ENCODE measurements at places on chromosomes 1 and 21.

DNA sequence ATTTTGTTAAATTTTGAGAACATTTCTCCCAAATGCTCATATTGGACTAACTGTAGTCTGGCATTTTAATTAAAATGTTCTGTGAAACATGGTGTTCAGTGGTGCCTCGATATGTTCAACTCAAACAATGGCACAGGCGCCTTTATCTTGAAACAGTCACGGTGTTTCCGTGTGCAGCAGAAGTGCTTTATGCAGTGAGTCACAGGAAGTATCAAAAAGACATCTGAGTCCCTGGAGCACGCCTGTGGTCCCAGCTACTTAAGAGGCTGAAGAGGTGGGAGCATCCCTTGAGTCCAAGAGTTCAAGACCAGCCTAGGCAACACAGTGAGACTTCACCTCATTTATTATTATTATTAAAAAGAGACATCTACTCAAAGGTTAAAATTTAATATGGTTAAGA lies 52.2 kb downstream of the GREM2 start:
- DNase-seq: no peak

DNA sequence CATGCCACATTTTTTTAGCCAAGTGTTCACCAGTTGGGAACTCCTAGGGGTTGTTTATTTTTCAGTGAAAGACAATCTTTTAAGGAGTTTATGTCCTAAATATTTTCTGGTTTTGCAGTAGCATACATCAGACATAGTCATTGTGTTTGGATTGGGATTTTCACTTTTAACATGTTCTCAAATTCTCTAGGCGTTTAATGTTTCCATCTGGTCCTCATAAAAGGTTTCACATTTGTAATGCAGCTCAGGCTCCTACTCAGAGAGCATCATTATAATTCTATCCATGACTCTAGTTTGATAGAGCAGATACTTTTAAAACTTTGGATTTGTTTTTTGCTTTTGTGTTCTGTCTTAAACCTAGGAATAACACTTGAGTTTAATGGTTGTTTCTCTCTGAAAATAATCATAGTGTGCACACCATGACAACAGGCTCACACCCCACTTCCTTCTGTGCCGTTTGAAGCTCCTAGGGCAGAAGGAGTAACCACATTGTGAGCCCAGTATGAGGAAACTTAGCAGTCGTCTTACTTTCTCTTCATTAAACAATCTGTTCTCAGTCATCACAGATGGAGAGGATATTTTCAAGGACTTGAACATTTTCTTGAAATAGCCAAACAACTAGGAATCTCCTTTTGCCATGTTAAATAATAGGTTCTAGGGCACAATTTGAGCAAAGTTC lies 219.6 kb downstream of the PDE4B start:
- DNase-seq: no peak

DNA sequence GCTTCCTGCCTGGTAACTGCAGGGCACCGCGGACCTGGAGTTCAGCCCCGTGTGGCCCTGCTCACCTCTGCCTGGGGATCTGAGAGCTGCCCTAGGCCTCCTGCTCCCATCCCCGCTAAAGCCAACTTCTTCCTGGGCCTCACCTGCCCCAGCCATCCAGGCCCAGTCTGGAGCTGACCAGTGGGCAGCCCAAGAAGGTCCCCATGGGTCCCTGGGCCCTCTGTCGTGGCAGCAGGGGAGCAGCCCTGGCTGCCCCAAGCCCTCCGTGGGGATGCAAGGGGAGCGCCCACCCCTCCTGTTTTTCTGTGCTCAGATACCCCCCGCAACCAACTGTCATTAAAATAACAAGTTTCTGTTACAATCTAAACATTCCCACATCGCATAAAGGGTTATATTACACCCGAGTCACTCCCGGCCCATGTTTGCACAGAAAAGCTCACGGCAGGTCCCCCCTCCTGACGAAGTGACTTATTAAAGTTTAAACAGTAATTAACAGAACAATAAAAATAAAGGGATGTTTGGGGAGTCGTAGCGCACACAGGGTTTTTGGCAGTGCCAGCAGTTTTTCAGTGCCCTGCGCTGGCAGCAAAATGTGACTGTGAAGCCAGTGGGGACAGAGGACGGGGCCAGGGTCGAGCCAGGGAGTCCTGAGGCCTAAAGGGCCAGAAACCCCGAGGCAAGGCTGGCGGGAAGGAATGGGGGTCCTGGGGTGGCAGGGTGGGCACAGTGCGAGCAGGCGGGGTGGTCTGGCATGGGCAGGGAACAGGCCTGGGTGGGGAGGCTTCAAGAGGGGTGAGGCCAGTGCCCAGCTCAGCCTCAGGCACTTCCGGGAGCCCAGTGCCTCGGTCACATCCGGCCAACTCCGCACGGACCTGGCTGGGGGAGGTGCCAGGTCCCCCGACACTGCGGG lies 121.5 kb downstream of the CASZ1 start:
- no peak for DNase-seq

DNA sequence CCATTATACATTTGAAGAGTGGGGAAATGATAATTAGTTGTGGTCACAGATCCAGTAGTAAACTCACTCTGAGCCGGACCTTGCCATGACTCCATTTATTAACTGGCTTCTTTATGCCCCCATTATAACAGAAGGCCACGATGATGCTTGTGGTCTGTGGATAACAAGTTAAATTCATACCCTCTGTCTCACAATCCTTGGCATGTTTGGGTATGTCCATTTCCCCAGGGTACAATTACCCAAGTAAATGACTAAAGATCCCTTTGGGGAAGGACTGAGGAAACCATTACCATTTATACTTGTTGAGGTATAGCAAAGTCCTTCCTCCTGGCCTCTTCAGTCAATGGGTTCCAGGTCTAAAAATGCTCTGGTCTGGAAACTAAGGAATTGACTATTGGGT lies 7.3 kb upstream of the USP1 start:
- no peak for DNase-seq

DNA sequence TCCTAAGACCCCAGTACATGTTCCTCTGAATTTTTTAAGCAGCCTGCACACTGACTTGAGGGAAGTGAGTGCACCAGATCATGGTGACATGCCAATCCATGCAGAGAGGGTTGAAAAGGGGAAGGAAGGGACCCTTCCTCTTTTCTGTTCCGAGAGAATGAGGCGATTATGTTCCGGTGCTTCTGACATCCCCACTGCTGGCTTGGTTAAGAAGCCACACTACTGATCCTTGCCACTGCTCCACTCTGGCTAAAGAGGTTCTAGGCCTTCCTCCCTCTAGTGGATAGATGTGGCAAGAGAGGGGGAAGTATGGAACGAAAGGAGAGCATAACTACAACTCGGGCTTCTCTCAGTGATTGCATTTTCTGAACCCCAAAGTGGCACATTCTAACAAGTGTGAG lies 1.8 kb upstream of the CYB5R1 start:
- DNase-seq: no peak

GRCh38 chr1:205270764-205271163 lies 43.0 kb downstream of the TMCC2 start:
- no peak for DNase-seq

DNA sequence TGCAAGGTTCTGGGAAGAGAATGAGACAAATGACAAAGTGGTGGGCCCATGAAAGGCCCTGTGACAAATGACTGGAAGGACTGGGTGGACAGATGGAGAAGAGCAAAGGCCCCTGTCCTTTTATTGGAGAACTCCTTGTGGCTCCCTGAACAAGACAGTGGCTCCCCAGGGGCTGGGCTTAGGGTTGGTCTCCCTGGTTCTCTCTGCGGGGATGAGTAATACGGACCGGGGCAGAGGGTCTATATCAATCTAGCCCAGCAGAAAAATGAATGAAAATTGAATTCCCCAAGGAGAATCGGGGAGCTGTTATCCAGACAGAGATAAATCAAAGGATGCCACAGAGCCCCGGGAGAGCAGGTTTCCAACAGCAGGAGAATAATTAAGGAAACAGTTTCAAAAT lies 5.2 kb upstream of the LHX4 start:
- DNase-seq: no peak

DNA sequence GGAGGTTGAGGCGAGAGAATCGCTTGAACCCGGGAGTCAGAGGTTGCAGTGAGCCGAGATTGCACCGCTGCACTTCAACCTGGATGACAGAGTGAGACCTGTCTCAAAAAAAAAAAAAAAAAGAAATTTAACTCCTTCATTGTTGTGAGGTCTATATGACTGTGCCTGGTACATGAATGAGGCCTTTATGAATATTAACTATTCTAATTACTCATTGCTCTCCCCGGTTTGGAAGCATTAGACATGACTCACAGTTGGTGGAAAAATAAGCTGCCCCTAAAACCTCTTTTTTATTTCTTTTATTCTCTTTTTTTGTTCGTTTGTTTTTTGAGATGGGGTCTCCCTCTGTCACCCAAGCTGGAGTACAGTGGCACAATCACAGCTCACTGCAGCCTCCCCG lies 3.3 kb downstream of the NPPB start:
- no peak for DNase-seq

DNA sequence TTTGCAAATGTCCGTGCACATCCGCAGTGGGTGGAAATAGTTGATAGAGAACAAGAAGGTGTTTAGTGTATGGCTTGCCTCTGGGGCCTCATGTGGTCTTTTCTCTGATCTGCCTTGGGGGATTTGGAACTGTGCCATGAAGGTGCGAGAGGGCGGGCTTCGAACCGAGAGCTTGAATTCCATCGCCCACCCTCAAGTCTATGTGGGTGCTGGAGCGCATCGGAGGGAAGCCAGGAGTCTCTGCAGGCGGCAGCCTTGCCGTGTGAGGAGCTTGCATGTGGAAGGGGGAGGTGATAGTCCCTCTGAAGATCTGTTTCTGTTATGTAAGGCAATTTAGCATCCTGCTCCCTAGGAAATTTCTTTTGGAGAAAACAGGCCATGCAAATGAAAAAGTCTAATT lies 119.6 kb downstream of the HUNK start:
- DNase-seq: no peak

DNA sequence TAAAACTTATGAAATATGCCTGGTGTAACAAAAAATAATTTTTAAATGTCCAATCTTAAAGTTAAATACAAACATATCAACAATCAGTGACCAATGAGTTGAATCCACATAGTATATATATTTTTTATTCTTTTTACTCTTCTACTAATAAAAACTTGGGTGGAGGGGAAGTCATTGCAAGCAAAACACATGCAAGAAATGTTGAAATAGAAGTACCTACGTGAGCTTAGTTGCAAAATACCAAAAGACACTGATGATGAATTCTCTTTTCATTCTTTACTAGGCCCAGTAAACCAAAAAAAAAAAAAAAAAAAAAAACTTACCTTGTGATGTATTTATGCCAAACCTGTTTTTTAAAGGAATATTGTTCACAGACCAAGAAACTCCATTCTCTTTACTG lies 26.4 kb upstream of the PLA2G4A start:
- no peak for DNase-seq

DNA sequence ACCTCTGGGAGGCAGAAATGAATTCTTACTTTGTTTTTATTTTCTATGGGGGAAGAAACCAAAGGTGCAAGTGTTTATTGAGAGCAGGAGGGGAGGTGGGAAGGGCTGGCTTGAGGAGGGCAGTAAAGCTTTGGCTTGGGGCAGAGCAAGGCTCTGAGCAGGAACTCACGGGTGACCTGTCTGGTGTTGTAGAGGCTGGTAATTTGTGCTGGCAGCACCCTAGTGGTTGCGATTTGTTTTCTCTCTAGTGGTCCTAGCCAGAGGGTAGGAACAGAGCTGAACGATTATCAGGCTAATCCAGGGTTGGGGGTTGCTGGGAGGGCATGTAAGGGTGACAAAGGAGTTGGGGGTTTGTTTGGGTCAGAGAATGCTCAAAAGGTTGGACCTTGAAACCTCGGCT lies 16.6 kb downstream of the TMCC2 start:
- no peak for DNase-seq

DNA sequence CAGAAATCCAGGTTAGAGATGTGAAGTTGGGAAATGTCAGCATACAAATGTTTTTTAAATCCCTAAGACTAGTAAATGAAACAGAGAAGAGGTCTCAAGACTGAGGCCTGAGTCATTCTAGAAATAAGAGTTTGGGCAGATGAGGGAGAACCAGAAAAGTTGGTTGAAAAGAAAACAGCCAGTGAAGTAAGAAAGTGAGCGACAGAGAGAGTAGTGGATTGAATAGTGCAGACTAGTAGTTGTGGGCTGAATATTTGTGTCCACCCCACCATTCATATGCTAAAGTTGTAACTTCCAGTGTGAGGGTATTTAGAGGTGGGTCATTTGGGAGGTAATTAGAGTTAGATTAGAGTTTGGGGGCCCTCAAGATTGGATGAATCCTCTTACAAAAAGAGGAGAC lies 889.2 kb downstream of the TTLL7 start:
- DNase-seq: no peak

DNA sequence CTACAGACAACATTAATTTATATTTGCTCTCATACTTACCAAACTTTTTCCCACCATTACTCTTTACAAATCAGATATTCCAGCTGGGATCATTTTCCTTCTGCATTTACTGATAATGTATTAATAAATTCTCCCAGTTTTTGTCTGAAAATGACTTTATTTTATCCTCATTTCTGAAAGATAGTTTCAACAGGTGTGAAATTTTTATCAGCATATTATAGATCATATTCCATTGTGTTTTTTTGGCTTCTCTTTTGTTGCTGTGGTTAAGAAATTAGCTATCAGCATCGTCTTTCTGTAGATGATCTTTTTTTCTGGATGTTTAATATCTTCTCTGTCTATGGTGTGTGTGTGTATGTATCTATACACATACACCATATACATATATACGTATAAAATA lies 2.7 kb downstream of the CFAP57 start:
- no peak for DNase-seq

- DNase-seq: no peak
These were observed 110.0 kb downstream of the GRIK3 start for GRCh38 chr1:36924282-36924811.

GRCh38 chr21:26766826-26767325 lies 78.3 kb downstream of the ADAMTS1 start:
- no peak for DNase-seq

GRCh38 chr1:21162740-21163464 lies 13.8 kb downstream of the EIF4G3 start:
- DNase-seq: no peak

- DNase-seq: no peak
These were observed 2.7 kb upstream of the ZNF692 start for GRCh38 chr1:248861616-248862015.

DNA sequence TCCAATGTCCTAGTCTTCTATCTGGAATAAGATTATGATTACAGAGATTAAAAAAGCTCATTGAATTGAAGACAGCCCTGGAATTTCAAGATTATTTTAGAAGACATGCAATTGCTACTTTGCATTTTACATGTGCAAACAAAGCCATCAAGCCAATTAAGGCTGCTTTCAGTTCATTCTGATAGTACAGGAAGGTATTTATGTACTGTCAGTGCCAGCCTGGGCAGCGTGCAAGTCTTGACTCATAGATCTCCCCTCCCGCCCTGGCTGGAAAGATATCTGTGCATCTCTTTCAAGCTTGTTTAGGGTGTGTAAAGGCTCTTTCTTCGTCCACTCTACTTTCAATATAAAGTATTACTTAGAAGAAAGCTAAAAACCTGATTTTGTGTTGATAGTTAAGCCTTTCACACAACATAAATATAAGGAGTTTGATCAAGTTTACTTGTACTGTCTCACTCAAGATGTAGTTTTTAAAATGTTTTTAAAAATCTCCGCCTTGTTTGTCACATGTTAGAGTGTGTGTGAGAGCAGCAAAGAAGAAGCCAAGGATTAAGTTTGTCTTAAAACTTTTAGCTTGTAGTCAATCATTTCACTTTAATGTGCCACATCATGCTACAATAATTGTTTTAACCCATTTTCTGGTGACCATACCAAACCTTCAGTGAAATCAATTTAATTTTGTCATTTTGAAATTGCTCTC lies 13.6 kb upstream of the LYPLAL1 start:
- DNase-seq: no peak

GRCh38 chr1:185408700-185409270 lies 91.7 kb upstream of the IVNS1ABP start:
- no peak for DNase-seq

Measured in stimulated activated CD8-positive, alpha-beta memory T cell treated with anti-CD3 and anti-CD28 coated beads, Interleukin-4, amount 100 ng/mL, for 1 hour (primary cell).